ENCODE measurements at places on chromosomes 2 and 18.

- DNase-seq, result no peak
These were observed 74.7 kb downstream of the SATB2 start for GRCh38 chr2:199383021-199383420.

GRCh38 chr2:202049840-202050239 is 16.2 kb downstream of the FZD7 start:
- DNase-seq, result peak; percentile 44

GRCh38 chr2:112162956-112163355 is 24.8 kb downstream of the FBLN7 start:
- no peak for DNase-seq

GRCh38 chr2:61645911-61646310 is 107.8 kb upstream of the XPO1 start:
- no peak for DNase-seq

DNA sequence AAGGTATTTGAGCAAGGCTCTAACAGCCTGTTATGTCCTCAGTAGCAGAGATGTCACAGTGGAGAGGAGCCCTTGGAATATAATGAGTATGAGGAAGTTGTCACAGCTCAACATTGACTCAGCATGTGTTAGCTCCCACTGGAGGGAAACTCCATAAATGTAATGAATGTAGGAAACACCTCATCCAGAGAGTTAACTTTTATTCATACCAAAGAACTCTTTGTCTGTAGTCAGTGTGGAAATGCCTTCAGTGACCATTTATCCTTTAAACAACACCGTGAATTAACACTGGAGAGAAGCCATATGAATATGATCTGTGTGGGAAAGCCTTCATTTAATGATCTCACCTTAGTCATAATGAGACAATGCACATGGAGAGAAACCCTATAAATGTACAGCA is 59.7 kb downstream of the CYP1B1 start:
- no peak for DNase-seq

- peak; percentile 31 for DNase-seq
These were observed 3.5 kb upstream of the IGFBP5 start for GRCh38 chr2:216698895-216699294.

- DNase-seq, result no peak
These were observed 141.2 kb downstream of the PID1 start for GRCh38 chr2:229129738-229130371.

GRCh38 chr2:195027947-195028346 is 629.1 kb upstream of the SLC39A10 start:
- DNase-seq, result no peak
